ENCODE measurements at places on chromosomes 13 and 19.

GRCh38 chr19:5149508-5149907 is 180.6 kb downstream of the KDM4B start:
- no peak for DNase-seq

GRCh38 chr19:56995303-56995702 is 124.5 kb upstream of the USP29 start:
- DNase-seq: no peak

DNA sequence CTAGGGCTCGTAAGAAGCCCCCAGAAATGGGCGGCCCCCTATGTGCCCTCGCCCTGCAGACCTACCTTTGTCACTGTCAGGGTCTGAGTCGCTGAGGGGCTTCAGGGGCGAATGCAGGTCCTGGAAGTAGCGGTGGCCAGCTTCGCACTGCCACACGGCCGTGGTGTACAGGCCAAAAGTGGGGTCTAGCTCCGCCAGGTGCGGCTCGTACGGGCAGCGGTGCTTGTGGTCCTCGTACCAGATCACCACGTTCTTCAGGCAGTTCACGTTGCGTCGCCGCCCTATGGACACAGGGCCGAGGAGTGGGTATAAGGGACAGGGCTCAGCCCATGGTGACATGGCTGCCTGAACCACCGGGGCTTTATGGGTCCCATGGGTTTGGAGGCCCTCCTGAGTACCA is 9.8 kb downstream of the ZNF653 start:
- no peak for DNase-seq

GRCh38 chr13:44352671-44353070 is 21.0 kb upstream of the SERP2 start:
- DNase-seq: no peak

DNA sequence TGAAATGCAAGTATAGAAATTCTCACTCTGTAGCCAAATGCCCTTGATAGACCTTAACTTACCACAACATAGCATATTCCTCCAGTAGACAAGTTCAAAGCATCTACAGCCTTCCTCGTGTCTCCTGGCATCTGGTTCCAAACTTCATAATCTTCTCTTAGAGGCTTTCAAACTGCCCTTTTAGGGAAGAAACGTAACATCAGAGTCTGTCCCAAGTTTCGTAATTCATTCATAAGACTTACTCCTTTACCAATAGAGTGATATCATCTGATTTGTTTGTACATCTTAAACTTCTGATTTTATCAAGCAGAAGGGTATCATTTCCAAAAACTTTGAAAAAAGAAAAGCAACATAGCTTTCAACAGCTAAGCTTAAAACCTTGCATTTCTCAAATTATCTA is 137.4 kb downstream of the SPRY2 start:
- peak; percentile 27 for DNase-seq

DNA sequence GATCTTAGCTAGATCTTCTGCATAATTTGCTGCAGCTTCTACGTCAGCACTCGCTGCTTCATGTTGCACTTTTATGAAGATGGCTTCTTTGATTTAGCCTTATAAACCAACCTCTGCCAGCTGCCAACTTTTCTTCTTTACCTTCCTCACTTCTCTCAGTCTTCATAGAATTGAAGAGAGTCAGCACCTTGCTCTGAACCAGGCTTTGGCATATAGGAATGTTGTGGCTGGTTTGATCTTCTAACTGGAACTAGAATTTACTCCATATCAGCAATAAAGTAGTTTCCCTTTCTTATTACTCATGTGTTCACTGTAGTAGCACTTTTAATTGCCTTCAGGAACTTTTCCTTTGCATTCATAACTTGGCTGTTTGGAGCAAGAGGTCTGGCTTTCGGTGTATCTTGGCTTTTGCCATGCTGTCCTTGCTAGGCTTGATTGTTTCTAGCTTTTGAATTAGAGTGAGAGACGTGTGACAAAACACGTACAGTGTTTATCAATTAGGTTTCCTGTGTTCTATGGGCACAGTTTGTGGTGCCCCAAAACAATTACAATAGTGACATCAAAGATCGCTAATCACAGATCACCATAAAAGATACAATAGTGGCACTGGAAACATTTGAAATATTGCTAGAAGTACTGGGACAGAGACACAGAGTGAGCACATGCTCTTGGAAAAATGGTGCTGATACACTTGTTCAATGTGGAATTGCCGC is 50.7 kb downstream of the NDFIP2 start:
- no peak for DNase-seq

DNA sequence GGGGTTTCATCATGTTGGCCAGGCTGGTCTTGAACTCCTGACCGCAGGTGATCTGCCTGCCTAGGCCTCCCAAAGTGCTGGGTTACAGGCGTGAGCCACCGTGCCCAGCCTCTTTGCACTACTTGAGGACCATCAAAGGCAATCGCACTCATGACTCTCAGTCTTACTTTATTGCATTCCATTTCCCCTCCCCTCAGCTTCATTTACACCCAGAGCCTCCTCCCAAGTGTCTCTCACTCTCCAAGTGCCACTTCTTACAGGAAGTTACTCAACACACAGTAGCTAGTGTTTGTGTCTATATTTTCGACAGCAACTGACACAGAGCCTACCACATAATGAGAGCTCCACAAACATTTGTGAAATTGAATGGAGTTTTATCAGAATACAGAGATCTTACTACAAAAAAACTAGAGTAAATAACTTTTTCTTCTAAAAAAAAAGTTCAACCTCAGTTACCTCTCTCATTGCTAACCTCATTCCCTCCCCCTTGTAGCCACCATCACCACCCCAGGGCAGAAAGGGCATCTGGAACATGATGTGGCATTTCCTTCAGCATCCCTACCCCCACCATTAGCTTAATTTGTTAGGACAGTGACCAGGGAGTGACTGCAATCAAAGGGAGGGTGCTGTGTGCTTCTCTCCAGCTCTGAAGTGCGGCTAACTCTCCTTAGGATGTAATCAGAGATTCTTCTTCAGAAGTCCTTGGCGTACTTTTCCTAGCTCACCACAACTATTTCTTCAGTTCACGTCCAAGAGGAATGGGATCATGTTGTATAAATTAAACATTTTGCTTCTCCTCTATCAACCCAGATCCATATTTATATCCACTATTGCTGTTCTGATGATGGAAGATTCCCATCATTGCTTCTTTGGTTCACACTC is 17.0 kb upstream of the RUBCNL start:
- no peak for DNase-seq

DNA sequence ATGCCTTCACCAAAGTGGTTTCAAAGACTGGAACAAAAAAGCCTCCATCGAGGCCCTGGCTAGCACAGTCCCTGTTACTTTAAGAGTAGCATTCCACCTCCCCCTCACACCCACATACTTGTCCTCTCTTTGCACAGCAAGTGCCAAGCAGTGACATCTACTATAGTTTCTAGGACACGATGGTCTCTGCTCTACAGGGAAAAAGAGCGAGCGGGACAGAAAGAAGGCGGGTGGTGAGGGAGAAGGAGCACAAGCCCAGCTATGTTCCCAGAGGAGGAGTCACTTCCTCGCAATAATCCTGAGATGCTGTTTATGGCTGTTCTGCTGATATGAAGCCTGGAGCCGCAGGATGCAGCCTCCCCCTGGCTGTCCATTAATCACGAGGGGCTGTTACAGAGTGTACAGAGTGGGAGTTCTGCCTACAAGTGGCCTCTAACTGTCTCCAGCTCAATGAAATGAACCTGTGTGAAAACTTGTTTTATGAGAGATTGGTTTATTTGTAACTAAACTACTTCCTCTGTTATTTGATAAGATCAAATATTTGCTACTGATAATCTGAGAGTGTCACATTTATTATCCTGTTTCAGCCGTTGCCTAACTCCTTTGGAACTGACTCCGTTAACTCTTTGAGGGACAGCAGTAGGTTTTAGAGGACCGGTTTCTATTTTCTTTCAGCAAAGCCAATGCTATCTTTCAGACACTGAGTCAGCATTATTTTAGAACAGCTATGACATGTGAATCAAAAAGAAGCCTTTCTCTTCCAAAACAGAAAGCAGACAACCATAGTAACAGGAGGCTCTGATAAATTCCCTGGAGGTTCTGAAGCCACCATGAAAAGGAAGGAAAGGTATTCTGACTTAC is 208.0 kb downstream of the SPRY2 start:
- DNase-seq: peak; percentile 77

- DNase-seq: peak; percentile 13
Measured at GRCh38 chr13:91482427-91482826, 84.0 kb downstream of the GPC5 start.

GRCh38 chr13:98937911-98938381 is 39.9 kb downstream of the DOCK9 start:
- peak; percentile 77 for DNase-seq

DNA sequence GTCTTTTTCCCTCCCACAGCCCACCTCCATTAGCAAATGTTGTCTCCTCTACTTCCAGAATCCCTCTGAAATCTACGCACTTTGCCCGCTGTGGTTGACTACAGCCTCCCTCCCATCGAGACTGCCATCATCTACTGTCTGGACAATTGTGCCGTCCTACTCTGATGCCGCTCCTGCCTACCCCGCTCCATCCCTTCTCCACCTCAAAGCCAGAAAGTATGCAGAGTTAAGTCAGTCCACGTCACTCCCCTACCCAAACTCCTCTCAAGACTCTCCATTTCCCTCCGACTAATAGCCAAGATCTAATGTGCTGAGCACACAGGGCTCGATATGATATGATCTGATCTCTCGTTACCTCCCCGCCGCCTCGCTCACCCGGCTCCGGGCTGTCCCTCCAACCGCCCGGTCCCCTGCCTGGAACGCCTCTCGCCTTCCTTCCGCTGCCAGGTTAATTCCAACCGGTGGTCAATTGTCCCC is 556 bp downstream of the CACTIN start:
- DNase-seq: peak; percentile 12

DNA sequence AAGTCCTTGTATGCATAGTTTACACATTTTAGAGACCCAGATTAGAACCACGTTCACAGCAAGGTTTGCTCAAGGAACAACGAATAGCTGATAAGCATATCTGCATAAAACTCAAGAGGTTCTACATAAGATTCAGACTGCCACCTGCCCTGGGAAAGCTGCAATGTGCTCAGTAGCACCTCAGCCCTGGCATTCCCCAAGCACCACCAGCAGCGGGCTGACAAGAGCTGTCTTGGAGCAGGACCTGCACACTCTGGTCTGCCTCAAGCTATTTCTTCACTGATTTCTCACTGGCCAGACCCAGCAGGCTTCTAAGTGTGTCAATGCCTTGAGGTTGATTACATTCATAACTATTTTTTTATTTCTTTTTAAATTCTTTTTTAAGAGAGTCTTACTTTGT is 65.8 kb upstream of the UQCRFS1 start:
- DNase-seq: no peak

DNA sequence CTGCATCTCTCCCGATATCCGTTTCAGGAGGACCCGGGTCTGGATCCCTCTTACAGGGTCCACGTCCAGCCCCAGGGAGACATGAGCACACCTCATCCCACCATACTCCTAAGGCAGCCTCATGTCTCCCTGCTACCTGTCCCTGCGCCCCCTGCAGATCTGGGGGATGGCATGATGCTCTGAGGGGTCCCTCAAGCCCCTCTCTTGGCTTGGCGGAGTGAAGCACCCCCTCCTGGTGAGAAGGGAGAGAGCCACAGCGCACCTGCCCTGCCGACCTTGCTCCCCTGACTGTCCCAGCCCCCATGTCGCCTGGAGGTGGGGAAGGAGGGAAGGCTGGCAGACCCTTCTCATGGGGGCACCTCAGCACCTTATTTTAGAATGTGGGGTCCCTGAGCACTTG is 21.5 kb upstream of the ARHGEF7 start:
- no peak for DNase-seq

DNA sequence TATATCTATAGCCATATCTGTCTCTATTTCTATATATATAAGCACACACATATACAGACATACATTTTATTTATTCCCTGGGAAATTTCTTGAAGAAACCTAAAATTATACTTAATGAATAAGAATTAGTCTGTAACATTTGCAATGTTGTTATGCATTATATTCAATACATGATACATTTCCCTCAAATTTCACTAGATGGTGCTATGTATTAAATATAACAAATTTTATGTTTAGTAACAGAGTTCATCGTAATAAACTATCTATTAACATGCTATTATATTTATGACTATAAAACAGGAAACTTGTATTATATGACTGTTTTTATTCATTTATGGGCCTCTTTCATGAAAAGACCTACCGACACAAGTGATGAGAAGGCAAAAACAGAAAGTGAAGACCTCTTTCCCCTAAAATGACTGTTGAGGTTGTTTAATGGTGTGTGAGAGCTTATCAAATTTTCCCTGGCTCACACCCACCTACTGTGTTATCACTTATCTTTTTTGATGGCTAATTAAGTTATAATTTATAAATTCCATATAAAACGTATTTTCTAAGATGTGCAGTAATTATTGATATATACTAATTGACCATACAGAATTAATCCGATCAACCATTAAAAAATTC is 881.9 kb downstream of the SLITRK6 start:
- DNase-seq: peak; percentile 6

- no peak for DNase-seq
Measured at GRCh38 chr19:51123381-51123800, 1.3 kb upstream of the SIGLEC9 start.

- no peak for DNase-seq
Measured at GRCh38 chr13:63853816-63854215, 2438.2 kb upstream of the PCDH20 start.

- DNase-seq: peak; percentile 1
Measured at GRCh38 chr13:62356977-62357376, 941.3 kb upstream of the PCDH20 start.

DNA sequence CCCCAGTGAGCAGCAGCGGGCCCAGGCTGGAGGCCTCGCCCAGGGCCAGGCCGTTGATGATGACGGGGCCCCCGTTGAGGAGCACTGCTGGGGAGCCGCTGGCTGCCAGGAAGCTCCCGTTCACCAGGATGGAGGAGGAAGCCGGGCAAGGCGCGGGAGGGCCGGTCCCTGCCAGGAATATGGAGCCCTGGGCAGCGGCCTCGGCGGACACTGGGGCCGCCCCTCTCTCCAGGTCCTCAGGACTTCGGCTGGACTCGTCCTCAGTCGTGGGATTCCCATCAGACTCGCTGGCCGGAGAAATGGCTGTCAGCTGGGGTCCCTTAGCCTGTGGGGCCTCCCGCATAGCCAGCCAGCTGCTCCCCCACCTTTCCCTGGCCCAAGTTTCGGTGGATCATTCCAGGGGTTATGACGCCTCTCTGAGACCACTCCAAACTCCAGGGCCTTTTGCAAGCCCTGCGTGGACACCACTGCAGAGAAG is 2.1 kb downstream of the SIX5 start:
- DNase-seq: peak; percentile 33

DNA sequence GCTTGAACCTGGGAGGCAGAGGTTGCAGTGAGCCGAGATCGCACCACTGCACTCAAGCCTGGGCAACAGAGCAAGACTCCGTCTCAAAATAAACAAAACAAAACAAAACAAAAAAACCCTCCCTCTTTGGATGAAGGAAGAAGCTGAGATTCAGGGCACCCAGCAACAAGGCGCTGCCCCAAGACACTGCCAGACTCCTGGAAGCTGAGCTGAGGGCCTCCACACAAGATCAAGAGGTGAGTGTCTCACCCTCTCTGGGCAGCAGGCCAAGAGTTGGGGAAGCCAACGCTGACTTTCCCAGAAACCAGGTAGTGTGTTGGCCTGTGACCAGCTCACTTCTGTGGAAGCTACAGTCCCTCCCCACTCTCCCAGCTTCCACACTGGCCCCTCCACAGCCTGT is 3.7 kb upstream of the TYROBP start:
- no peak for DNase-seq

Measured in iris pigment epithelial cell (primary cell).